Prostate gland (tissue), 2 donors: ENCODE measurements at places on chromosomes 11 and 22. TPM values are rescaled to one million over a fixed set of nuclear protein-coding genes. Genes with fewer than 3 reads are reported as not detected.

- no peak for DNase-seq
These were observed 632.3 kb upstream of the CCDC90B start for GRCh38 chr11:83918476-83918875.

GRCh38 chr11:127006311-127006710 lies 5.7 kb upstream of the KIRREL3 start:
- DNase-seq = no peak

- DNase-seq = no peak
These were observed 23.9 kb upstream of the LYVE1 start for GRCh38 chr11:10592331-10592730.

GRCh38 chr11:100863080-100863581 lies 176.0 kb downstream of the ARHGAP42 start:
- DNase-seq = no peak

- peak; percentile 45 for DNase-seq
These were observed 26.2 kb upstream of the TPBGL start for GRCh38 chr11:75214411-75214821.

RBX1 gene
- 42.8 TPM for total RNA-seq

DNA sequence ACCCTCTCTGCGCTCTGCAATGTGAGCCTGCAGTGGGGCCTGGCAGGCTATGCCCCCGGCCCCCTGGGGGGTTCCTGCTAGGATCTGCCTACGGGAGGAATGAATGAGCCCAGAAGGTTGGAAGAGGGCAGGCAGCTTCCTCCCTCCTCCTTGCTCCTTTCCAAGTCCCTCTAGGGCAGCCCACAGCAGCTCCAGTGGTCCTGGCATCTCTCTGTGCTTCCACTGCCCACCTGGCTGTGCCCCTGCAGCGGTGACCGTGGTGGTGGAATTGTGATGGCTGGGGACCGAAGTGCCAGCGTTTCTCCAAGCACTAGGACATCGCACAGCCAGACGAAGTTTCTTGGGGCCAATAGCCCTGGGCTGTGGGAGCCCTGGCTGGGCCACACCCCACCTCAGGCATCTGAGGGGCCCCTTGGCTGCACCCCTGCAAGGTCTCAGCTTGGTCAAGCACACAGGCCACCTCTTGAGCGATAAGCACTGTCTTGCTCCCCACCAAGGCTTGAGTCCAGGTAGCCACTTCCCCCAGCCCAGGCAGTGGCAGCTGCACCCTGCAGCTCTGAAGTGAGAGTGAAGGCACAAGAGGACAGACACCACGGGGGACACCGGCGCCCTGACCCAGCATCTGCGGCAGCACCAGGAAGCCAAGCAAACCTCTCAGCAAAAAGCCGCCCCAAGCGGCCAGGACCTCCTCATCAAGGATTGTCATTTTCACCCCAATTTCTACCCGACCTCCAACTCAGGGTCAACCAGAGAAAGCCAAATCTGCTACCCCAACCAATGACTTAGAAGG lies 346.3 kb downstream of the CTTN start:
- no peak for DNase-seq

DNA sequence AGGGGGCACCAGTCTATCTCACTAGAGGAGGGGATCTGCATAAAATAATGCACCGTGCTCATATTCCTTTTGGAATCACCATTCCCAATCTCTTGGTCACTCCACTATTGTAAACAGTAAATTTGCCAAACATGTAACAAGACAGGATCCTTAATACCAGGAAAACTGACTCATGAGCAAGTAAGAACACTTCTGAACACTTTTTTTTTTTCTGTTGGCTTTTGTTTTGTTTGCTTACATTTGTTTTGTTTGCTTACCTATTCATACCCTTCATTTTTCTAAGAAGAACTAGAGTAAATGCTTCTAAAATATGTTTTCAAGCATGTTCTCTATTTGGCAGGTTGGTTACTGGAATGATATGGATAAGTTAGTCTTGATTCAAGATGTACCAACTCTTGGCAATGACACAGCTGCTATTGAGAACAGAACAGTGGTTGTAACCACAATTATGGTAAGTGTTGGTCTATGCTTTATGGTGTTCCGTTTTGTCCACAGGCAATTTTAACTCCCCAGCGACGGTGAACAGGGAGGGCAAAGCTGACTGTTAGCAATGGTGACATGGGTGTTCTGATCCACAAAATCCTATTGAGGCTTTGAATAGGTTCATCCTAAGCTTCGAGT lies 111.8 kb downstream of the MSANTD4 start:
- no peak for DNase-seq

GRCh38 chr22:45639747-45640102 lies 31.9 kb upstream of the ATXN10 start:
- no peak for DNase-seq

MRGPRX3 gene
- total RNA-seq = not detected

KDM4F gene
- not detected for total RNA-seq

GRCh38 chr11:132036746-132037466 lies 666.5 kb downstream of the NTM start:
- no peak for DNase-seq

GRCh38 chr11:45278714-45279113 lies 7.4 kb downstream of the SYT13 start:
- DNase-seq = no peak

GRCh38 chr11:83473743-83474142 lies 187.6 kb upstream of the CCDC90B start:
- no peak for DNase-seq

KRTAP5-2 gene
- not detected for total RNA-seq

DNA sequence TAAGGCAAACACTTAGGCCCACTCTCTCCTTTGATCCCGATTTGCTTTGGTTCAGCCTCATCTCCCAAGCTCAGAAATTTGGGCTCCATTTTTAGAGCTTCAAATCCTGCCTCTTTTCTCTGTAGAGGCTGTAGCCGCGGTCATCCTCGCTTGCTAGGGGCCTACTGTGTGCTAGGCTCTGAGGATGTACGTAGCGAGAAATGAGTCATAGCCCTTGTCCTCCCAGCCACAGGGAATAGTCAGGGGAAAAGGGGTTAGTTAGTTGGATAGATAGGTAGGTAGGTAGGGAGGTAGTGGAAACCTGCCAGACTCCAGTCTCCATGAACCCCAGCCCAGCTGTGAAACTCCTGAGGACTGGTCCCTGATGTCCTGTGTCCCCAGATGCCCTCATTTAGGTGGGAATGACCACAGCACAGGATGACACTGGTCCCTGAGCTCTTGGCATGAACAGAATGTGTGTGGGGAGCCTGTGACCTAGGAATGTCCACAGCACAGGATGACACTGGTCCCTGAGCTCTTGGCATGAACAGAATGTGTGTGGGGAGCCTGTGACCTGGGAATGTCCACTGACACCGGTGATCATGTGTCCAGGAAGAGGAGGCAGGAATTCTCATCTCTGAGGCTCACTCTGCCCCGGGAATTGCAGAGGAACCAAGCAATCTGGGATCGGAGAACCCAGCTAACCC lies 21.4 kb upstream of the HMOX1 start:
- DNase-seq = no peak

GRCh38 chr11:133796043-133796795 lies 49.1 kb downstream of the SPATA19 start:
- DNase-seq = no peak

ART1 gene
- total RNA-seq = not detected

DNA sequence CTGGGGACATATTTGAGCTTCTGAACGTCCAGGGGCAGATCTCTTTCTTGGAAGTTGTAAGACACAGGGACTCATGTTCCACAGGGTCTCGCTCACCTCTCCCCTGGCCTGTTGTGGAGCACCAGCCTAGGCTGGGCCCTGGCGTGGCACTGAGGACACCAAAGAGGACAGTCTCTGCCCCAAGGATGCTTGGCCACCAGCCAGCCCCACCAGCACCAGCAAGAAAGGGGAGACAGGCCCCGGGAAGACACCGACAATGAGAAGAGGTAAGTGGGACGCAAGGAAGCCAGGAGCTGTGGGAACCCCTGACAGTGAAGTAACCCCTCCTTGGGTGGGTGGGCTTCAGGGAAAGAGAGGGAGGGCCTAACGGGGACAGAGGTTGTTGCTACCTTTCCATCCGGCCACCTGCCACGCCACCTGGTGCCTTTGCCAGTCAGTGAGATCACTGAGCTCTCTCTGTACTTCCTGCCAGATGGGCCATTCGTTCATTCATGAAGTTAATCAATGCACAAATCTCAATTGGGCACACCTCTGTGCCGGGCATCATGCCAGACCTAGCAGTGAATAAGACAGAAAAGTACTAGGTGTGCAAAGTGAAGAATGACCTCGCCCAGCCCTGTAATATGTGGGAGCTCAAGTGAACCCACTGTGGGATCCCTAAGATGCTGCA lies 11.1 kb downstream of the APOL5 start:
- DNase-seq = no peak

GRCh38 chr22:47625531-47626427 lies 863.3 kb downstream of the TBC1D22A start:
- DNase-seq = no peak

KCNE3 gene
- total RNA-seq = 10.7 TPM

AGBL2 gene
- total RNA-seq = 3.6 TPM

DNA sequence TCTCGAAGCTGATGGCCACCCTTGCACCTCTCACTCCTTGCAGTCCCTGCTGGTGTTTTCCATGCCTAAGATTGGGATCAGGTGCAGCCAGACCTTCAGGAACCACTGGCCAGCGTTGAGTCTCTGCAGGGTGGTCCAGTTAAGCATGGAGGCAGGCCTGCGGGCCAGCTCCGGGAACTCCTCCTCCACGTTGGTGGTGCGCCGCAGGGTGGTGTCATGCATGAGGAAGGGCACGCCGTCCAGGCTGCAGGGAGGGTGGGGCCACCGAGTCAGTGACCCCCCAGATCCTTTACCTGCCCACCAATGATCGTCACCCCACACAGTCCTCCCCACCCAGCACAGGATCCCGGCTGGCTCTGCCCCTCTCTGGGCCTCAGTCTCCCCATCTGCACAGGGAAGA lies 10.0 kb upstream of the KLHL35 start:
- no peak for DNase-seq

OR51B2 gene
- not detected for total RNA-seq

- DNase-seq = no peak
These were observed 1.8 kb upstream of the OR2D2 start for GRCh38 chr11:6894097-6894496.

GRCh38 chr22:46792841-46793261 lies 30.4 kb downstream of the TBC1D22A start:
- no peak for DNase-seq

DNA sequence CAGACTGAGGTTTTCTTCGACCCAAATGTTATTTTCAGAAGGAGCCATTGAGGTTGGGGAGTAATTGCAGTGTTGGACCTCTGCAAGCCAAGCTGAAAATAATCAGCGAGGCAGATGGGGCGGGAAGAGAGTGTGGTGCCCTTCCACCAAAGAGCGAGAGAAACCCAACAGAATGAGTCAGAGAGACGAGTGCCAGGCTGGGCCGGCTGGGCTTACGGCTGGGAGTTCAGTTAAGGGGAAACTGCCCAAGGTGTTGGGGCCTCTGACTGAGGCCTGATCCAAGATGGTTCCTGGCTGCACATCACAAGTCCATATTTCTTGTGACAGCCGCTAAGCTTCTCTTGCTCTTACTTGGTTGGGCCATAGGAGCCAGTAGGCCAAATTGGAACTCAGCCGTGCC lies 30.4 kb upstream of the CREB3L1 start:
- DNase-seq = no peak

- DNase-seq = no peak
These were observed 119.1 kb downstream of the RRM1 start for GRCh38 chr11:4213746-4214145.

GRCh38 chr11:33700063-33700501 lies 544 bp downstream of the C11orf91 start:
- no peak for DNase-seq

ZNF280A gene
- not detected for total RNA-seq

GRCh38 chr11:45756384-45757010 lies 48.5 kb upstream of the SLC35C1 start:
- no peak for DNase-seq

- DNase-seq = no peak
These were observed 74.1 kb downstream of the ADM start for GRCh38 chr11:10379022-10379421.

- DNase-seq = no peak
These were observed 902 bp downstream of the RASGRP2 start for GRCh38 chr11:64742889-64743590.

BEST1 gene
- total RNA-seq = 18.0 TPM

- no peak for DNase-seq
These were observed at the start of gene LRP5 for GRCh38 chr11:68312117-68312779. TSS of gene LRP5 (plus strand) at chr11:68312591. CDS start at chr11:68312715, 124 bp downstream.

DNA sequence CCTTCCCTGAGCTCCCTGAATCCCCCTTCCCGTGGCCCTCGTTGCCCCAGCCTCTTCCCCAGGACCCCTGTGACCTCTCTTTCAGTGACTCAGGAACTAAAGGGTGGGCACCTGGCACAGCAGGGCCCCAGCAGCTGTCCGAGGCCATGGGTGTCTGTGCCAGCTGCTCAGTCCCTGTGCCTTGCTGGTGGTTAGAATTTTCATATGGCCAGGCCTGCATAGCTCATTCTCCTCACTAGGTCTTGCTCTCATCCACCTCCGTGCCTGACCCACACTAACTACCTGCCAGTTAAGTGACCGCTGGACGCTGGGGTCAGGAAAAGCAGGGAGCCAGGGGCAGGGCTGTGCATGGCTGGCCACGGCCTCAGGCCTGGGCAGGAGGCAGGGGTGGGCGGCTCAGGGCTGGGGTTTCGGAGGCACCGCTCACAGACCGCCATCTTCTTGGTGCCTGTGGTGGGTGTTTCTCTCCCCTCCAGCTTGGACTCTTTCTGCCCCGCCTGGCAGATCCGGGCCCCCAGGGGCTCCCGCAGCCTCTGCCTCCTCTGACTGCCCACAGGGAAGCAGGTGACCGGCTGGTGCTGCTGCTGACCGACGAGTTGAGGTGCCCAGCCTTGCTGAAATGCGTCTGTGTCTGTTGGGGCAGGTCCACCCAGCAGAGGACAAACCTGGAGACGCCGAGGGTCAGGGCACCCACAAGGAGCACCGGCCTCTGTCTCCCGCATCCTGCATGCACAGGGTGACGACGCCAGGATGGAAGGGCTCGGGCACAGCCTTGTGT lies 20.3 kb downstream of the MRGPRD start:
- no peak for DNase-seq

- DNase-seq = no peak
These were observed 1.1 kb upstream of the CD248 start for GRCh38 chr11:66317723-66318599.

DNA sequence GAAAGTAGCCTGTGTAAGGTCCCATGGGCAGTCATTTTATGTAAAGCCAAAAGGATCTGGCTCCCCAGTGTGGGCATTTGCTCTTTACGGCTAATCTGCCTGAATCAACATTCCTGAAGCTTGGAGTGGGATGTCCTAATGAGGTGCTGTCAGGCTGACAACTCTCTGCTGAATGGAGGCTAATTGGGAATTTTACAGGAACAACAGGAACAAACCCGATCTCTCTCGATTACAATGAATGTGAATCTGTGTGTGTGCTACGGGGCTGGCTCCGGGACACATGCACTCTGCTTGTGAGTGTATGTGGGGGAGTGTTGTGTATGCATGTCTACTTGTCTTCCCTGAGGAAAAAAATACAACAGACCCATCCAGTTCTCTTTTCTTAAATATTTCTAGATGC lies 415.2 kb downstream of the TENM4 start:
- no peak for DNase-seq

- no peak for DNase-seq
These were observed 12.6 kb downstream of the OR5A2 start for GRCh38 chr11:59413646-59414045.
